Aorta (tissue), 5 donors: ENCODE measurements at places on chromosomes 3 and 15. TPM values are rescaled to one million over a fixed set of nuclear protein-coding genes. Genes with fewer than 3 reads are reported as not detected.

GRCh38 chr15:52021128-52021671 is 2.2 kb downstream of the MAPK6 start:
- no peak for DNase-seq
- no peak overlapping the region for H3K27ac ChIP-seq
- H3K4me1 ChIP-seq = no peaks in the 10 kb centered on the region
- H3K27me3 ChIP-seq = no peaks in the 10 kb centered on the region
- no peak overlapping the region for H3K4me3 ChIP-seq

DNA sequence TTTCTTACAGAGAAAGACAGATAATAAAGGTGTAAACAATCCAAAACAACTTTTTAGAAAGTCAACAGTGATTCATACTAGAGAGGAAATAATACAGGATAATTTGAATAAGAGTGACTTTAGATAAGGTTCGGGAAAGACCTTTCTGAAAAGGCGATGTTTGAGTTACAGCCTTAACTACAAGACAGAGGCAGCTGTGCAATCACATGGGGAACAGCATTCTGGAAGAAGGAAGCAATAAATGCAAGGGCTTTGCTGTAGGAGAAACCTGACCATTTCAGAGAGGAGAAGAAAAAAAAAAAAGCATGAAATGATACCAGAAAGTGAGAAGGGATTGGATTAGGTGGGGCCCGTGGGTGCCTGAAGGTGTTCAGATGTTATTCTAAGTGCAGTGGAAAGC is 200.6 kb upstream of the ATP11B start:
- no peak for DNase-seq
- H3K4me1 ChIP-seq = no peaks in the 10 kb centered on the region
- no peaks in the 10 kb centered on the region for H3K36me3 ChIP-seq
- no peak overlapping the region for H3K27ac ChIP-seq
- no peak overlapping the region for H3K4me3 ChIP-seq

GRCh38 chr3:142027300-142027699 is 122.0 kb downstream of the TFDP2 start:
- H3K27me3 ChIP-seq = no peaks in the 10 kb centered on the region
- H3K36me3 ChIP-seq = no peaks in the 10 kb centered on the region

Gene NXPE3
- 27.2 TPM for total RNA-seq

Gene RBP2
- total RNA-seq = not detected

Gene ZNF639
- 36.9 TPM for total RNA-seq

- no peaks in the 10 kb centered on the region for H3K36me3 ChIP-seq
- no peak for DNase-seq
- no peaks in the 10 kb centered on the region for H3K27me3 ChIP-seq
- no peak overlapping the region for H3K4me3 ChIP-seq
- no peak overlapping the region for H3K27ac ChIP-seq
- no peaks in the 10 kb centered on the region for H3K4me1 ChIP-seq
Observed at GRCh38 chr15:34133511-34133910, 31.6 kb downstream of the PGBD4 start.

DNA sequence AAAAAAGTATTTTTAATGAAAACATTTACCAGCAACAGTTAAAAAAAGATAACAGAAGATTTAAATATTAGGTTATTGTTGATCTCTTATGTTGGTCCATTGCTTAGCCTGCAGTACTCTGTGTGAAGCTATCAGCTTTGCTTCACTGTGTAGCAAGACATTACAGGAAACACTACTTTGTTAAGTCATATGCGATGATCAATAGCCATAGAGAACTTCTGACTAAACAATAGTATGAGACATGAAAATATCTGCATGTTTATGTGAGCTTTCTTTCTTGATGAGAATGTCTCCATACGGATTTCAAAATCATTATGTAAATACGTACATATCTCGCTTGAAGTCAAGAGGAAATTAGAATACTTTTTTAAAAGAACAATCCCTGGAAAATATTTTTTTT is 27.0 kb upstream of the CAPN3 start:
- peaks cover 1% of the 10 kb centered on the region for H3K36me3 ChIP-seq
- DNase-seq = no peak
- H3K4me1 ChIP-seq = no peaks in the 10 kb centered on the region

- no peaks in the 10 kb centered on the region for H3K27me3 ChIP-seq
- peak overlapping the region; percentile 50 for H3K4me3 ChIP-seq
- no peak for DNase-seq
- no peaks in the 10 kb centered on the region for H3K4me1 ChIP-seq
- H3K36me3 ChIP-seq = no peaks in the 10 kb centered on the region
Observed at GRCh38 chr3:25453619-25454004, 25.5 kb downstream of the RARB start.

Gene PPARG
- total RNA-seq = 17.9 TPM

DNA sequence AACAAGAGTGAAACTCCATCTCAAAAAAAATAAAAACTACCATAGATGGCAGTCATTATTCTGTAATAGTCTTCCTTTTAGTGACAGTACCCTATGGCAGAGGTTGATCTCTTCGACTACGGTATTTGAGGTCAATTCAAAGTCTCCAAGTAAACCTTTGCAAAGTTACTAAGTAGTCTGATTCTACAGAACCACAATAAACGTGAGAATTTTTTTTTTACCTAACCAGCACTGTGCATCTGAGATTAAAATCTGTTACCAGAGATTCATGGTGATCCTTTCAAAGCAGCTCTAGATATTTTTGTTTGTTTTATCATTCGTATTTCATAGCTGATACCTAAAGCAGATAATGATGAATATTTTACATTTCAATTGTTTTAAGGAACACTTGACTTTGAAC is 86.6 kb upstream of the CHD2 start:
- H3K4me3 ChIP-seq = no peak overlapping the region
- H3K27ac ChIP-seq = no peak overlapping the region
- DNase-seq = no peak
- no peaks in the 10 kb centered on the region for H3K4me1 ChIP-seq
- H3K27me3 ChIP-seq = no peaks in the 10 kb centered on the region

Gene DUOX1
- 0.71 TPM for total RNA-seq

GRCh38 chr3:168047190-168047795 is 48.4 kb downstream of the GOLIM4 start:
- H3K4me3 ChIP-seq = no peak overlapping the region
- H3K27ac ChIP-seq = no peak overlapping the region
- no peak for DNase-seq

- DNase-seq = no peak
- no peaks in the 10 kb centered on the region for H3K27me3 ChIP-seq
- H3K4me1 ChIP-seq = no peaks in the 10 kb centered on the region
- no peak overlapping the region for H3K4me3 ChIP-seq
- no peak overlapping the region for H3K27ac ChIP-seq
- H3K36me3 ChIP-seq = no peaks in the 10 kb centered on the region
Observed at GRCh38 chr3:57128826-57129667, 36.1 kb downstream of the IL17RD start.

Gene LRRC15
- 0.06 TPM for total RNA-seq

DNA sequence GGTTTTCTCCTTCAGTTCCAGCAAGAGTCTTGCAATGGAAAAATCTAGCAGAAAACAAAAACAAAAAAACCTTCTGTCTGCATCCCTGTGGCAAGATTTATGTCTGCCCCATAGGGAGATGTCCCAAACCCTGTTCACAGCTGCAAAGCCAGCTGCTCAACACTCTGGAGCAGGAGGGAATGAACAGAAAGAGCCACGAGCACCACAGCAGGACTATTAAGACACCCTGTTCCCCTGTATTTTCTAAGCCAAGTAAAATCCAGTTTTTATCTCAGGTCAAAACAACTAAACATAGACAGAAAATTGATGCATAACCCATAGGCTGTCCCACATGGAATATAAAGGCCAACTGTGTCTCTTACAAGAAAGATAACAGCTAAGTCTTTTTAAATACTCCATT is 357.9 kb downstream of the LSAMP start:
- no peaks in the 10 kb centered on the region for H3K36me3 ChIP-seq
- no peaks in the 10 kb centered on the region for H3K4me1 ChIP-seq
- DNase-seq = no peak
- no peak overlapping the region for H3K27ac ChIP-seq

Gene SCAANT1
- not detected for total RNA-seq

- no peak overlapping the region for H3K27ac ChIP-seq
- peaks cover 4% of the 10 kb centered on the region for H3K4me1 ChIP-seq
- H3K27me3 ChIP-seq = no peaks in the 10 kb centered on the region
Observed at GRCh38 chr3:156582532-156583183, 27.7 kb upstream of the SSR3 start.

Gene PIF1
- total RNA-seq = 2.8 TPM

DNA sequence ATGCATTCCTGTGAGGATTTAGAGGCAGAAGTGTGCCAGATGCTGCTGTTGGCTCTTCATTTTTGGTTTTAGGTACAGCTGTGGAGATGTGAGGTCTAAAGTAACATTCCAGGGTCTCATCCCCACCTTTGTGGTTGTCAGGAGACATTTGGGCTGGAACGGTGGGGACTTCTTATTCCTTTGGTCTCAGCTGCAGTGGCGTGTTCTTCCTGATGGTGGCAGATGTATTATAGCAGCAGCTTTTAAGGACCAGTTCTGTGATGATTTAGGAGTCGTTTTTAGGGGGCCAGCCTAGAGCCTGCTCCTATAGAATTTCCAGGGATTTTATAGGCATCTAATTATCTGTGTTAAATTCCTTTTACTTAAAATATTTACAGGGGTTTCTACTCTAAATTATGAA is 221.0 kb upstream of the EOMES start:
- H3K36me3 ChIP-seq = no peaks in the 10 kb centered on the region
- H3K4me1 ChIP-seq = no peaks in the 10 kb centered on the region
- no peak overlapping the region for H3K27ac ChIP-seq

Gene XCR1
- 0.26 TPM for total RNA-seq

- H3K27me3 ChIP-seq = peaks cover 4% of the 10 kb centered on the region
- no peak overlapping the region for H3K27ac ChIP-seq
- no peaks in the 10 kb centered on the region for H3K4me1 ChIP-seq
- H3K4me3 ChIP-seq = no peak overlapping the region
- no peaks in the 10 kb centered on the region for H3K36me3 ChIP-seq
- DNase-seq = no peak
Observed at GRCh38 chr15:31934821-31935220, 95.5 kb upstream of the CHRNA7 start.

Gene LTF
- 3.2 TPM for total RNA-seq

- no peak overlapping the region for H3K27ac ChIP-seq
- no peak for DNase-seq
- no peaks in the 10 kb centered on the region for H3K27me3 ChIP-seq
- H3K36me3 ChIP-seq = peaks cover 3% of the 10 kb centered on the region
- H3K4me3 ChIP-seq = no peak overlapping the region
Observed at GRCh38 chr15:36965570-36966342, 134.6 kb downstream of the MEIS2 start.

DNA sequence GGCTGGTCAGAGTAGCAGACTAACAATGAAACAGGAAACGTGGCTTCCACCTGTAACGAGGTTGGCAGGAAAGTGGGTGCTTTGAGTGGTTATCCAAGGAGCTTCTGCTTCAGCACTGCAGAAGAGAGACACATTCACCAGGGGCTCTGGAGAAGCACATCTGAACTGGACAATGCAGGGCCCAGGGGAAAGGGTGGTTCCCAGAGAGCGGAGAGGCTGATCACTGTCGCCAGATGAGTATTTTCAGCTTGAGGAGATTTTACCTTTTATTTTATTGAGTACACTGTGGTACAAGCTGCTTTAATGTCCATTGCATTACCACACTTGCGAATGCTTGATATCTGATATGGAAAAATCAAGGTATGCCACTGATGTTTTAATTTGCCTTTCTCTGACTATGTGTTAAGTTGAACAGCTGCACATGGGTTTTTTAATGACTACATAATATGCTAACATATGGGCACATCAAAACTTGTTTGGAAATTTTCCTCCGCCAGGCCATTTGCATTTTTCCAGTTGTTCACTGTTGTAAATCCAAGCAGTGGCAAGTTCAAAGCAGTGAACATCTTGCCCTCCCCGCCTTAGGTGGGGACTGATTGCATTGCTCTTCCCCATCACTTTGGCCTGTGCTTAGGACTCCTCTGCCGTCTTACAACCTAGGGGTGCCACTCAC is 52.1 kb downstream of the LRTM1 start:
- no peaks in the 10 kb centered on the region for H3K36me3 ChIP-seq
- no peaks in the 10 kb centered on the region for H3K27me3 ChIP-seq
- H3K4me1 ChIP-seq = no peaks in the 10 kb centered on the region
- no peak overlapping the region for H3K4me3 ChIP-seq
- H3K27ac ChIP-seq = no peak overlapping the region

DNA sequence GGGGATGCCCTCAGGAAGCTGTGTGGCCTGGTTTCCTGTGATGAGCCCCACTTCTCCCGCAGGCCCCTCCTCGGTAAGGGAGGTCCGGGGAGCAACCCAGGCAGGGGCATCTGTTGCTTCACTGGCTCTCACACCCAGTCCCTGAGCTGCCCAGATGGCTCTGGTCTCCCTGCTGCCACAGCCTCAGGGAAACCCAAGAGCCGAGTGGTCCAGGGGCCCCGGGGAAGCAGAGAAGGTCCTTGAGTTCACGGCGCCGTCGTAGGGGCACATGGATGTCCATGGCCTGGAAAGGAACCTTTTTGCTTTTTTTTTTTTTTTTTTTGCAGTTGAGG is 13.3 kb upstream of the LRRC15 start:
- no peaks in the 10 kb centered on the region for H3K36me3 ChIP-seq
- no peaks in the 10 kb centered on the region for H3K27me3 ChIP-seq
- H3K4me1 ChIP-seq = no peaks in the 10 kb centered on the region

Gene TM6SF1
- 11.3 TPM for total RNA-seq

Gene FILIP1L
- 861 TPM for total RNA-seq

DNA sequence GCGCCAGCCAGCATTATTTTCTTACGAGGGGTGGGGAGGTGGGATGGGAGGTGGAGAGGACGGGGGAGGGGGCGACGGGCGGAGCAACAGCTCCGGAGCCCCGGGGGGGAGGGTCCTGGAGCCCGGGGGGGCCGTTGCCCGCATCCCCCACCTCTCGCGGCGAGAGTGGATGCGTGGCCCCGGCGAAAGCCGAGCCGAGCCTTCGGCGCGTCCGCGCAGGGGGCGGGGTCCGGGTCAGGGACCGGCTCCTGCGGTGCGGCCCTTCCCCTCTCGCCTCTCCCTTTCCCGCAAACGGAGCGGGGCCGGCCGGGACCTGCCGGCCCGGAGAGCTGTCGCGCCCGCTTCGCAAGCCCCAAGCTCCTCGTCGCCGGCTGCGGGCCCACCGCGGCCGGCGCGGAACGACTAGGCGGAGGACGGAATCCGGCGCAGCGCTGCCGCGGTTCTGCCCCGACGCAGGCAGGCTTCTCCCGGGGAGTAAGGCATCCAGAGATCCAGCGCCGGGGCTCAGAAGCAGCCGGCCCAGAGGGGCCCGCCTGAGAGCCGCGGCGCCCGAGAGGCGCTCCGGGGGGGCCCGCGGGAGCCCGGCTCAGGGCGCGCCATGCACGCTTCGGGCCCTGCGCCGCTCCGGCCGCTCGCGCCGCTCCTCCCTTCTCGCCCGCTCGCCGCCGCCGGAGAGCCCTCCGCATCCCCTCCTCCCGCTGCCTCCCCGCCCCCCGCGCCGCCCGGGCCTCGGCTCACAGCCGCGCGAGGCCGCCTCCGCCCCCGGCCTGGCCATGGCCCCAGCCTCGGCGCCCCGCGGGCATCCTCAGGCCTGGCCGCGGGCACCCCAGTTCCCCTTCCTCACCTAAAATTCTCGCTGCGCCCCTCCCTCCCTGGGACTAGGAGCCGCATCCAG is 459 bp upstream of the ADCY5 start:
- no peaks in the 10 kb centered on the region for H3K36me3 ChIP-seq
- DNase-seq = peak; percentile 86
- H3K4me3 ChIP-seq = peak overlapping the region; percentile 87
- peak overlapping the region; percentile 68 for H3K27ac ChIP-seq
